CD4-positive, alpha-beta T cell treated with Interleukin-1 beta for 1 hour (primary cell): ENCODE measurements at places on chromosomes 3 and 15.

- no peak for DNase-seq
Measured at GRCh38 chr15:68192804-68193486, 12.2 kb downstream of the CALML4 start.

- no peak for DNase-seq
Measured at GRCh38 chr3:20916951-20917606, 731.1 kb upstream of the SGO1 start.

DNA sequence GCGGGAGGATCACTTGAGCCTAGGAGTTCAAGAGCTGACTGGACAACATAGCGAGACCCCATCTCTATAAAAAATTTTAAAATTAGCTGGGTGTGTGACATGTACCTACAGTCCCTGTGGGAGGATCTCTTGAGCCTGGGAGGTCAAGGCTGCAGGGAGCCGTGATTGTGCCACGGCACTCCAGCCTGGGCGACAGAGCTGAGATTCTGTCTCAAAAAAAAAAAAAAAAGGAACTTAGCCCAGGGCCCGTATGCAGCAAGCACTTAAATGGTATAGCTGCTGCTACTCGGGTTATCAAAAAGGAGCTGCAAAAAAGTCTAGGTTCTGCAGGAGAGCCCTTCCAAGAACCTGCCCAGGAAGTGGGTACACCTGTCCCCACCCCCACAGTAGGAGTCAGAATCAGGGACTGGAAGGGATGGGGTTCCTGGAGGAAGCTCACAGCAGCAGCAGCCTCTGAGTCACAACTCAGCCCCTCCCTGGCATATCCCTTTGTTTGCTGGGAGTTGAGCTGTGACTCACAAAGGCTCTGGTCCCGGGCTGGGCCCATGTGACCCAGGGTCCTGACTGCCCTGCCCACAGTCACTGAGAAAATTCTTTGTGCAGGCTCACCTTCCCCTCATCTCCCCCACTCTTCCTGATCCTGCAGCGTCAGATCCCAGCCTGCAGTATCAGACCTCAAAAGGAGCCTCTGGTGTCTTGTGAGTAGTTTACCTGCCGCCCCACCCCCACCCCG is at the start of gene SPATA12:
Gene SPATA12, plus strand, starts transcription at position 576 of the 733 bp plus-strand sequence. CDS start 13,031 bp downstream, outside the sequence.
- DNase-seq, result peak; percentile 65

GRCh38 chr3:24494618-24495325 is at the start of gene THRB:
Gene THRB (minus strand): TSS chr3:24494850.
- DNase-seq, result peak; percentile 25

- no peak for DNase-seq
Measured at GRCh38 chr15:69593981-69594966, 141.7 kb downstream of the RPLP1 start.

- no peak for DNase-seq
Measured at GRCh38 chr3:42035816-42036482, 55.2 kb upstream of the TRAK1 start.

DNA sequence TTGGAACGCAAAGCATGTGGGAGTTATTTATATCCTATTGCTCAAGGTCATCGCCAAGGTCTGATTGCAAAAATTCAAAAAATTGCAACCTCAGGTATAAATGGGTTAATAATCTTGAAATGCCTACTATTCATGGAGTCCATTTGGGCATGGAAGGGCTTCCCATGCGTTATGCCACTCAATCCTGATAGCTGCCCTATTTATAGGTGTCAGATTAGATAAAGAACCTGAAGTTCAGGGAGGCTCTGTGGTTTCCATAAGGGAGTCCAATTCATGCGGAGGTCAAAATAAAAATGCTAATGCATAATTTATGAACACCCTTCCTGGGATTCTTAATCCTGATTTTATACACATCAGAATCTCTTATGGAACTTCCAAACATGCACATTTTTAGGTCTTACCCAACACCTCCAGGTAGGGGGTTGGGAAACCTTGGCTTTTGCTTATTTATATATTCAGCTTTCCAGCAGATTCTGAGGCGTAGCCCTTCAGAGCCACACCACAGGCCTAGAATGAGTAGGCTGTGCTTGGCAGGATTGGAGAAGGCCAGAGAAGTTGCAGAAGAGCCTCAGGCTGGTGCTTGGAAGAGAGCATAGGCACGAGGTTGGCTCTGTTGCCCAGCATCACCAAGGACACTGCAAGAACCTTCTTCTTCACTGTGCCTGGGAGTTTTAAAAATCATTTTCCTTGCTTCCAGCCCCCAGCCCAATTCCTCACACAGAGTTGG is 324.4 kb upstream of the CFAP20DC start:
- no peak for DNase-seq

- no peak for DNase-seq
Measured at GRCh38 chr3:38630070-38630469, 19.4 kb downstream of the SCN5A start.

- DNase-seq, result no peak
Measured at GRCh38 chr15:77749236-77749997, 116.7 kb upstream of the LINGO1 start.

DNA sequence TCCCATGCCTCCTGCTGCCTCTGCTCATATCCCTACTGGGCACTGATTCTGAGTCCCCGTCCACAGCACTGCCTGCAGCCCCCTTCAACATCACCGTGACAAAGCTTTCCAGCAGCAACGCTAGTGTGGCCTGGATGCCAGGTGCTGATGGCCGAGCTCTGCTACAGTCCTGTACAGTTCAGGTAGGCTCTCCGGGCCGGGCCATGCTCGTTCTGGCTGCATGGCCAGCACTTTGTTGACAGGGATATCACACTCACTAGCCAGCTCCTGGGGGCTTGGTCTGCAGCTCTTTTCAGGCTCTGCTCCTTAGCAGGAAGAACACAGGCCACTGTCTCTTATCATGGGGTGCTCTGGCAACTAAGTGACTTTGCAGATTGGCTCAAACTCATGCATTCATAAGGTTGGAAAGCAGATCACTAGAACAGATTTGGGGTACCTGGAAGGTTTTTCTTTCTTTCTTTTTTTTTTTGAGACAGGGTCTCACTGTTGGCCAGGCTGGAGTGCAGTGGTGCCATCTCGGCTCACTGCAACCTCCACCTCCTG is 6.0 kb downstream of the TYRO3 start:
- no peak for DNase-seq

- no peak for DNase-seq
Measured at GRCh38 chr3:54917862-54918261, 10.0 kb downstream of the LRTM1 start.

GRCh38 chr15:41554915-41555314 is 4.1 kb upstream of the TYRO3 start:
- no peak for DNase-seq

DNA sequence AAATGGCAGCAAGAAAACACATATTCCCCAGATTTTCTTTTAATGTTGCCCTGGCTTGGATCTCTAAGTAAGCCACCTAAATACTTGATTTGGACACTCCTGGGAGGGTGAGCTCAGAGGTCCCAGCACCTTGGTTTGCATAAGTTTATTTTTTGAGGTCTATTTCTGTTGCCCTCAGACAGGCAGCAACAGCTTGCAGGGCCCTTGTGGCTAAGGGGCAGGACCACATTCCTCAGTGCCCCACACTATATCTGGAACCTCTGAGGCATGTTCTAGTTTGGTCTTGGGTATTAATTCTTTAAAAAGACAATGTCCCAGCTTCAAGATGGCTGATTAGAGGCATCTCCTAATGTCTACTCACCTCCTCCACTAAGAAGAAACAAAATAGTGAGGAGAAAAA is 57.5 kb downstream of the IGSF11 start:
- DNase-seq, result no peak
